ENCODE measurements at places on chromosomes 1 and 21. TPM values are rescaled to one million over a fixed set of nuclear protein-coding genes. Genes with fewer than 3 reads are reported as not detected.

Gene OR2T5
- not detected for total RNA-seq

Gene SH3BP5L
- total RNA-seq, result 40.0 TPM

Gene RNF186
- 0.32 TPM for total RNA-seq

Gene CELA2B
- total RNA-seq, result 0.35 TPM

Gene TIAM1
- total RNA-seq, result 15.0 TPM

GRCh38 chr1:12410351-12410750 is 180.5 kb downstream of the VPS13D start:
- DNase-seq, result no peak

DNA sequence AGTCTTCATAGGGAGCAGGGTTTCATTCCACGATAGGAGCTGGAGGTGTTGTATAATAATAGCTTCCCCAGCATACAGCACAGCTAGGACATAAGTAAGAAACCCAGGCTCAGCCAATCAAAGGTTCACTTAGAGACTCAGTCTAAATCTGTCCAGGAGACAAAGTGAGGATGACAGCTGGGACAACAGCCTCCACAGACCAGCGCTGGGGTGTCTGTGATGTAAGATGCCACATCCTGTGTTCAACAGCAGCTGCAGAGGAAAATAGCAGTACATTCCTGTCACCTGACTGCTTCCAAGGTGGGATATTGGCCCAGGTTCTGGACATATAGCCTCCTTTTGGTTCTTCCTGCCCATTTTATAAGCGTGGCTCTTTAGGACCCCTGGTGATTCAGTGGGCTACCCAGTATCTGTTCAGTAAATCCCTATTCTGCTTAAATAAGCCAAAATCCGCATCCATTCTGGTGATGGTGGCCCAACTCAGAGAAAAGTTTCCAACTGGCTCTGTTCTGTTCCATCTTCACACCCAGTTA is 176.8 kb upstream of the SYT6 start:
- DNase-seq, result no peak

GRCh38 chr1:167057241-167057688 is 32.9 kb downstream of the GPA33 start:
- no peak for DNase-seq

GRCh38 chr1:58715108-58715507 is 15.2 kb upstream of the MYSM1 start:
- DNase-seq, result no peak

GRCh38 chr21:34887725-34888568 is 161.2 kb downstream of the RUNX1 start:
- DNase-seq, result peak; percentile 75

DNA sequence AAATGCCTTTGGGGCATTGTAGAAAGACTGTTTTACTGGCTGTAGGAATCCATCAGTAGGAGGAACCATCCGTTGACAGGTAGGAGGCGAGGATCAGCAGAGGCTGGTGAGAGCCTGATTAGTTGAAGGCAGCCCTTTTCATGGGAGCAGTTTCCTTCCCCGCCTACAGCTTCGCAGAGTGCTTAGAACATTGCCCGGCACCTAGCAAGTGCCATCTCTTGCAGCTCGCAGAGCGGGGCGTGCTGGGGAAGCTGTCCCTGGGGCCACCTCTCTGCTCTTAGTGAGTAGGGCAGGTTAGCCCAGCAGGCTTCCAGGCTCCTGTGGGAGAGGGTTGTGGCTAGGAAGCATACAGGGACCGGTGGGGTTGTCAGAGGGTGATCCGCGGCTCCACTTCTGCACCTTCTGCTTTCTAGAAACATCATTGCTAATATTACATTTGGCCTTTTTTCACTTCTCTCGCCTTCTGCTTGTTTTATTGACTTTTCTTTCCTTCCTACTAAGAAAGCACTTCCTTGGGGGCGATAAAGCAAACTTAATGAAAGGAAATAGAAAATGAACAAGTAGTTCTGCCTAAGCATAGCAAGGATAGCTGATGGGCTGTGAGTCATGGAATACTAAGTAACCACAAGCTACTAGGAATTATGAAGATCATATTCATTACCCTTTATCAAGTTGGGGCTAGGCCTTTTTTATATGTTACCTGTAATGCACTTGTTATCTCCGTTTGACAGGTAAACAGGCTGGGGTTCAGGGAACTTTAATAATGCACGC is 176.7 kb downstream of the GALNT2 start:
- no peak for DNase-seq

GRCh38 chr1:182690886-182691443 is 6.6 kb upstream of the RGS8 start:
- no peak for DNase-seq

DNA sequence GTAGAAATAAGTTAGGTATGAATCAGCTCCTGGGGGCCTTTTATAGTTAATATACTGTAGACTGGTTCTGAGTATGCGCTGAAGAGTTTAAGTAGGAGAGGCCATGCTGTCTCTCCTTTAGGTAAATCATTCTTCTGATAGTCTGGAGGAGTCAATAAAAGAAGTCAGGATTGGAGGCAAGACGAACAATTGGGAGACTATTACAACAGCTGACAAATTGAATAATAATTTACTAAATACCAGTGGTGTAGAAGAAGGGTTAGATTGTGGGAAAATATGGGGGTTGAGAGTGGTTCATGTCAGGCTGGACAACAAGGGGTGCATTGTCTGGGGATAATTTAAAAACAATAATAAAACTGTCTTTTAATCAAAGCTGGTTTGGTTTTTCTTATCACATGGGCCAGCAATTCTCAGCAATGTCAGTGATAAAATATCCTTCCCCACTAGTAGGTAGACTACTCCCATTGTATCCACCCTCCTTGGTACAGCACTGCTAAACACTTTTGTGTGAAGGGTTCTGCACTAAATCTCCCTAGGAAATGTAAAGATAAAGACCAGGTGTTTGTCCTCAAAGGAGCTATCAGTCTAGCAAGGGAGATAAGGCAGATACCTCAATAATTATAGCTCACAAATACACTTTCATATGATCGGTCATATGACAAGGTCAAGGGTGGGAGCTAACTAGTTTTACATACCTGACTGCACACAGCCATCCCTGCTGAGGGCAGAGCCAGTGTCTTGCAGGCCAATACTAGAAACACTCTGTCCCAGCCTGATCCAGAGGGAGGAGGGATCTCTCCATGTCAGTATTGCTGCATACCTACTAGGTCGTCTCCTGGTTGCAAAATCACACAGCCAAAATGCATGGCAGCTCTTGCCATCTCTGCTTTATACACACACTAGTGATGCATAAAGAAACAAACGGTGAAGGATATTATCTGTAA is 299.7 kb downstream of the VAV3 start:
- DNase-seq, result no peak

DNA sequence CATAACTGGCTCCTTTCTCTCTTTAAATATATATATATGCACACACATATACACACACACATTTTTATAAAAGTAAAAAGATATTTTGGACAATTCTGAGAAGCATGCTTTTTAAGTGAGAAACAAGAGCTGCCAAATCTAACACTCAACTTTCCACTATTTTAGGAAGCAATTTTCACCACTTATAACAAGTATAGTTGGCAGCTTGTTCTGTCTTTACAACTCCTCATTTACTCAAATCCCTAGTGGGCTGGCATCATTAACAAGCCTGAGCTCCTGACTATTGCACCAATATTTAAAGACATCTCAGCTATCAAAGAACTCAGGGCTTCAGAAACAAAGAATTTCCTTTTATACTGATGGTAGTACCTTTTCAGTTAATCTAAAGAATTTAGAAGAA is 76.6 kb downstream of the RAB3GAP2 start:
- DNase-seq, result no peak

DNA sequence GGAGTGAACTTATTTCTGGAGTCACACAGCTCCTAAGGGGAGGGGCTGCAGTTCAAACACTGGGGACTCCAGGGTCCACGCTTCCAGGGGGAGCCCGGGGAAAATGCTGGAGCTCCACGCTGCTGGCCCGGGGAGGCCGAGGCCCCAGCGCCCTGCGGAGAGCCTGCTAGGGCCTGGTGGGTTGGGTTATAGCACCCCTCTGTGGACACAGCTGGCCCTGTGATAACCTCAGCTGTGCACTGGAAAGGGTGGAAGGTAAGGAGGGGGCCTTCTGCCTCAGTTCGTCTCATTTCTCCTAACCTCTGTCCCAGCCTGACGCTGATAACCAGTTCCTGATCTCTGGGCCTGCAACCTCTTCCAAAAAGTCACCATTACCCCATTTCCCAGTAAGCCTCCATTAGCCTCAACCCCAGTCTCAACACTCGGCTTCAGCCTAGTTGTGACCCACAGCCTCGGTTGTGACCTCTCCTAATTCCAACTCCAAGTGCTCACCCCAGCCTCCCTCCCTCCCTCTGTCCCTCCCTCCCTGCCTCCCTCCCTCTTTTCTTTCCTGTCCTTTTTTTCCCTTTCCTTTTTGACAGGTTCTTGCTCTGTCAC is 7.1 kb downstream of the NBL1 start:
- peak; percentile 64 for DNase-seq

DNA sequence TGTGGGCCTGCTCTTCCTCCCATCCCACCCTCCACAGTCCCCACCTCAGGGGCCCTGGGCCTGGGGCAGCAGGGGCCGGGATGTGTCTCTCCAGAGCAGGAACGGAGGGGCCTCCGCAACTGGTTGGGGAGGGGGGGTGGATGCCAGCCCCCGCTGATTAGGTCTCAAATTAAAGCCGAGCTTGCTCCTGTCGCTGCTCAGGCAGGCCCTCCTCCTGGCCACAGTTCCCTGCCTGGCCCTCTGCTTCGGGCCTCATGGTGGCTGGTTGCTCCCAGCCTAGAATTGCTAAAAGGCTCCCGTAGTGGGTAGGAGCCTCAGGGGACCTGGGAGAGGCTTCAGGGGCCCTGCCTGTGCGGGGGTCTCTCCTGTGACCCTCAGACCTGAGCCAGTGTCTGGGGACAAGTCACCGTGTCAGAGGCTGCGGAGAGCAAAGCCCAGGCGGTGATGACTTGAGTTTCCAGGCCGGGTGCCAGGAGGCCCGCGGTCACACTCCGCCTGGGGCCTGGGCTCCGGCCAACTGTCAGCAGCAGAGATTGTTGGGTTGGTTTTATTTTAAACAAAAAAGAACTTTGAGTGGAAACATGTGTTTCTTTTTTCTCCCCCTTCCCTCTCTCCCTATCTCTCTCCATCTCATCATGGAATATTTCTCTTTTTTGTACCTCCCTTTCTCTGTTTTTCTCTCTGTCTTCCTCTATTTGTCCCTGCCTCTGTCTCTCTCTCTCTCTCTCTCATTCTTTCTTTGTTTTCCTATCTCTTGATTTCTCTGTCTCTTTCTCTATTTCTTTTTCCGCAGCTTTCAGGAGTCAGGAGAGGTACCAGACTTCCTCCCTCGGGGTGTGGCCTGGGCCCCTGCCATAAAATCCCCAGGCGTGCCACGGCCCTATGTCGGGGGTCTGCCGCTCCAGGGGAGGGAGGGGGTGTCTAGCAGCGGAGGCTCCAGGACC is 20.0 kb upstream of the EPHA2 start:
- peak; percentile 90 for DNase-seq

- DNase-seq, result peak; percentile 41
Measured at GRCh38 chr1:44031252-44032169, at the start of gene SLC6A9. Gene SLC6A9 (minus strand): TSS chr1:44031462. CDS start chr1:44024277, 7,185 bp downstream.

- DNase-seq, result no peak
Measured at GRCh38 chr1:3181956-3182355, 113.0 kb downstream of the PRDM16 start.

DNA sequence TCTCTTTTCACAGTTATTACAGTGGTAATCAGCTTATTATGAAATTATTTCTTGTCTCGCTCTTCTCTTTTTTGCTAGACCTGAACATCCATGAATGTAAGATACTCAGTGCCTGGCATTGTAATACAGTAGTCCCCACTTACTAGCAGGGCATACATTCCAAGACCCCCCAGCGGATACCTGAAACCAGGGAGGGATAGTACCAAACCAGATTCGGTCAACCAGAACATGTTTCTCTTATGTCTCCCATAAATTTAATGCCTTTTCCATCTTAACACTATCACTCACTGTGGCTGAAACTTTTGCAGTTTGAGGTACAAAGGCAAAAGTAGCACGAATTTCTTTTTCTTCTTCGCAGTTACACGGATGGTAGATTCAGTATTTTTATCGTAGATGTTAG is 24.6 kb upstream of the B3GALT2 start:
- no peak for DNase-seq

GRCh38 chr1:173245892-173246291 is 38.8 kb upstream of the TNFSF4 start:
- DNase-seq, result no peak

DNA sequence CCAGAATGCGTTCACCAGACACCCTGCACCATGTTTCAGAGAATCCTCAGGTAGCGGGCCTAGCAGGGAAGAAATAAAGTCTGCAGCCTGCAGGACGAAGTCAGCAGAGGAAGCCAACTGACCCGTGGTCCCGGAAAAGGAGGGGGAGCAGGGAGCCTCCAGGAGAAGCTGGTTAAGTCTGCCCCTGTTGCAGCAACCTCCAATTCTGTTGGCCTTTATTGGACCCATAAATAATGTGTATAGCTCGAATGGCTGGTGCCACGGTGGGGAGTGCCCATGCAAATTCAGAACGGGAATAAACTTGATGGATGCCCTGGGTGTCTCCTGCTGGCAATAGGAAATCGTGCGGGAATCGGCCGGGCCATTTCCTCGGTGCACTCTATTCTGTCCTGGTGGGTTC is 254.1 kb downstream of the AJAP1 start:
- DNase-seq, result no peak

DNA sequence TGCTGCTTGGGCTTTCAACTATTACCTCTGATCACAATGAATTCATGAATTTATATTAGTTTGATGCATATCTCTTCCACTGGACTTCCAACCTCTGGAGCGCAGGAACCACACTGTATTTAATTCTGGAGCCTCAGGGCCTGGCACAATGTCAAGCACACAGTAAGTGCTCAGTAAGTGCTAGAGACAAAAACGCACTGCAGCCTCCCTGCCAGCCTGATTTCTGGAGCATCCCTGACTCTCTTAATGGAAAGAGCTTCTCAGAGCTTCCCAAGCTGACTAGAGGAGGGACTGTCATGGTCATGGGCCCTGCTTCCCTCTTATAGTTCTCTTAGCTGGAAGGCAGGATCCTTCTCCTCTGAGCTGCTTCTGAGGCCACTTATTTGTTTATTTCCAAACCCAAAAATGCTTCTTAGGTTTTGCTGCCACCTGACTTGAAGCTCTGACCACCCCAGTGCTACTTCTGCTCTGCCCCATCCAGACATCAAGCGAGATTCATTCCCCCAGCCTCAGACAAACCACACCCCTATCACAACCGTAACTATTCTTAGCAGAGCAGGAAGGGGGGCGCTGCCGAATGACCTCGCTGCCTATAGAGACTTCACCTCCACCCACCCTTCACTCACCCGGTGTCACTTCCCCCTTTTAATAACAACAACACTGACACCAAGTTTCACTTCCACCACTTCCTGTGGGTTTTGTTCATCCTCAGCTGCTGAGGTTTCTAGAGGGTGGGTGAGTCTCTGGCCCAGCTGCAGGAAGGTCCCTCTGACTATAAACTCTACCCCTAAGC is 33.6 kb downstream of the NUAK2 start:
- peak; percentile 69 for DNase-seq
